Kidney (tissue), 22 donors: ENCODE measurements at places on chromosomes 2 and 18. TPM values are rescaled to one million over a fixed set of nuclear protein-coding genes. Genes with fewer than 3 reads are reported as not detected.

DNA sequence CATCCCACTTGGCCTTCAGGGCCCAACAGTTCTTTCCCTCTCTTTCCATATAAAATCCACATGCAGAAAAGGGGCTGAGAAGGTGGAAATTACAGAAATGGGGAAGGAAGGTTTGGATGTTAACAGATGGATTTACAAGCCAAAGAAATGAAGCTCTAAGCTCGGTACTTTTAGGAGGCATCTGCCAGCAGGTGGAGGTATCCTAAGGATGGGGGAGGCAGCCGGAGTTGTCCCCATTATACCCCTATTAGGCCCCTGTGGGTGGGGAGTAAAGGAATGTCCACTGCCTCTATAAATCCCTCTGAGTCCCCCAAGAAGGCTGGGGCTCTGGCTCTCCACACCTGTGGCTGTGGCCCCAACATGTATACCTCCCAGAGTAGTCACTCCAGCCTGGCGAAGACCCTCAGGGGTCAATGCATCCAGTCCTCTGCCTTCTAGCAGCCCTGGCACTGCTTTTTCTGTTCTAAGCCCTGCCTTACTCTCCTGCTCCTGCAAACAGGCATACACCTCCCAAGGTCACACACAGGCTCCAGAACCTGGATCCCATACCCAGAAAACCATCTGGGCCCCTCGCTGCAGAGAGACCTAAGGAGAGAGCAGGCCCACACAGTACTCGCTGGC, 1.2 kb downstream of the FBXO41 start:
- H3K27me3 ChIP-seq: peaks cover 7% of the 10 kb centered on the region
- H3K4me1 ChIP-seq: peaks cover 8% of the 10 kb centered on the region
- no peaks in the 10 kb centered on the region for H3K36me3 ChIP-seq
- DNase-seq: no peak
- no peak overlapping the region for H3K4me3 ChIP-seq

CEBPZOS gene
- total RNA-seq: 38.3 TPM

GRCh38 chr2:85524336-85524908, 14.5 kb upstream of the MAT2A start:
- H3K27ac ChIP-seq: no peak overlapping the region
- H3K36me3 ChIP-seq: no peaks in the 10 kb centered on the region
- H3K27me3 ChIP-seq: no peaks in the 10 kb centered on the region
- H3K4me1 ChIP-seq: peaks cover 11% of the 10 kb centered on the region
- no peak overlapping the region for H3K4me3 ChIP-seq
- DNase-seq: no peak

DNA sequence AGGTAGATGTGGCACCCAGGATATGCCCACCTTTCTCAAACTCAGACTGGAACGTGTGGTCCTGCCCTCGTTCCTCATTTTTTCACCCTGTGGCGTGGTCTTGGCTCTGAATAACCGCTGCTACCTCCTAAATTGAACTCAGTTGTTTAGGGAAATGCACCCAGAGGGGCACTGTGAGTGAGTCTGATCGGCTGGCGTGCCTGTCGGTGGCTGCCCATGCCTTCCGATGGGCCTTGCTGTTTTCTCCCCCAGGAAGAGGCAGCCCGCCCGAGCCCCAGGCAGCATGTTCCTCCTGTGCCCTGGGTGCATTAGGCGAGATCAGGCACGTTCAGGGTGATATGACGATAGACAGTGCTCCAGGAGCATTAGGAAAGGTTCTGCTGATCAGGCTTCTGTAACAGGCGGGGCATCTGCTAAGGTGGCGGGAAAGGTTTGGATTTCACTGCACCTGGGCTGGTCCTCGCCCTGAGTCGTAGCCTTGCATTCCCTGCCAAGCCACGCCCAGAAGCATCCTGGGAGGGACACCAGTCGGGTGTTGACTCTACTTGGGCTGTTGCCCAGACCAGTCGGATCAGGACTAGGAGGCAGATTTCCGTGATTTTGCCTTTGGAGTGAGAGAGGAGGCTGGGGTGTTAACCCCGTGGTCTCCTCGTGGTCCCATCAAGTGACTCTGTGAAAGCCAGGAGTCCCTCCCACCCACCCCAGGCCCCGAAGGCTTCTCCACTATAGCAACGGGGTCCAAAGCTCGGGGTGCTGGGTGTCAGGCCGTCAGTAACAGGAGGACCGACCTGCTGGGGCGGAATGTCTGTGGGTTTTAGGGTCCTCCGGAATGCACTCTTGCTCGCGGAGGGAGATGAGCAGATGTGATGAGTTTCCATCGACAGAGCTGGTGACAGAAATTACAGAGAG, 75.1 kb downstream of the SH3BP4 start:
- H3K36me3 ChIP-seq: no peaks in the 10 kb centered on the region
- H3K4me3 ChIP-seq: no peak overlapping the region
- DNase-seq: no peak
- no peaks in the 10 kb centered on the region for H3K4me1 ChIP-seq
- no peaks in the 10 kb centered on the region for H3K27me3 ChIP-seq

- no peak overlapping the region for H3K27ac ChIP-seq
- no peaks in the 10 kb centered on the region for H3K4me1 ChIP-seq
- H3K27me3 ChIP-seq: no peaks in the 10 kb centered on the region
- DNase-seq: no peak
- no peak overlapping the region for H3K4me3 ChIP-seq
These were observed 77.2 kb downstream of the PIGN start for GRCh38 chr18:62109676-62110075.

GRCh38 chr2:58106896-58107295, 60.3 kb downstream of the VRK2 start:
- DNase-seq: no peak
- H3K36me3 ChIP-seq: no peaks in the 10 kb centered on the region
- no peak overlapping the region for H3K4me3 ChIP-seq
- H3K27me3 ChIP-seq: no peaks in the 10 kb centered on the region

GRCh38 chr2:19949071-19949470, 40.8 kb downstream of the WDR35 start:
- no peaks in the 10 kb centered on the region for H3K36me3 ChIP-seq
- DNase-seq: no peak
- H3K4me3 ChIP-seq: no peak overlapping the region
- no peak overlapping the region for H3K27ac ChIP-seq
- no peaks in the 10 kb centered on the region for H3K4me1 ChIP-seq

- no peaks in the 10 kb centered on the region for H3K36me3 ChIP-seq
- H3K27me3 ChIP-seq: no peaks in the 10 kb centered on the region
- H3K27ac ChIP-seq: no peak overlapping the region
- no peak for DNase-seq
These were observed 40.5 kb downstream of the SPHKAP start for GRCh38 chr2:228140934-228141528.
